ENCODE measurements at places on chromosomes 1 and 21.

DNA sequence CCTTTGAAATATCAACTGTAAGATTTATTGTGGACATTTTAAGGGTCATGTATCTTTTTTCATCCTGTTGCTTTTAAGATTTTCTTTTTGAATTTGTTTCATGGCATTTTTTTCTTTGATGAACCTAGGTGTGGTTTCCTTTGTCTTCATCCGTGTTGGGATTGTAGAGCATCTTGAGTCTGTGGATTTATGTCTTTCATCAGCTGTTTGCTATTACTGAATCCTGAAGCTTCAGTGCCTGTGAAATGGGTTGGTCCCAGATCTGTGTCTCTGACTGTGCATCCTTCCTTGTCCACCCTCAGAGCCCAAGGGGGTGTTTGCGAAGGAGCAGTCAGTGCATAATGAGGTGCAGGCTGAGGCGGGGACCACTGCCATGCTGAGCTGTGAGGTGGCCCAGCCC lies 37.3 kb downstream of the OBSCN start:
- no peak for DNase-seq

- DNase-seq, result no peak
Observed at GRCh38 chr1:221162352-221162751, 283.1 kb downstream of the HLX start.

DNA sequence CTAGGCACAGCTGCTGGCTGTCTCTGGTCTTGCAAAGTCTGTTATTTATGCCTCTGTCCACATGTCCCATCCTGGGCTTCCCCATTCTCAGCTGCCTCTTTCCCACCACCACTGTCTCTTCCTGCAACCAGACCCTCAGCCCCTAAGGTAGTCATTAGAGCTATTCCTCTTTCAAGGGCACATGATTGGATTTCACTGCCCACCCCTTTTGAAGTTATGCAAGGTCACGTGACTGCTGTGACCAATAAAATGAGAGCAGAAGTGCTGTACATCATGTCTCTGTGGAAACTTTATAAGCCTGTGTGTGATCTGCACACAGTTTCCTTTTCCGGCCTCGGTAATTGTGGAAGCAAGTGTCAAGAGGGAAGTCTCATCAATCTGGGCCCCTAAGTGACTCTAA lies 136.6 kb upstream of the HMGB4 start:
- DNase-seq, result no peak

DNA sequence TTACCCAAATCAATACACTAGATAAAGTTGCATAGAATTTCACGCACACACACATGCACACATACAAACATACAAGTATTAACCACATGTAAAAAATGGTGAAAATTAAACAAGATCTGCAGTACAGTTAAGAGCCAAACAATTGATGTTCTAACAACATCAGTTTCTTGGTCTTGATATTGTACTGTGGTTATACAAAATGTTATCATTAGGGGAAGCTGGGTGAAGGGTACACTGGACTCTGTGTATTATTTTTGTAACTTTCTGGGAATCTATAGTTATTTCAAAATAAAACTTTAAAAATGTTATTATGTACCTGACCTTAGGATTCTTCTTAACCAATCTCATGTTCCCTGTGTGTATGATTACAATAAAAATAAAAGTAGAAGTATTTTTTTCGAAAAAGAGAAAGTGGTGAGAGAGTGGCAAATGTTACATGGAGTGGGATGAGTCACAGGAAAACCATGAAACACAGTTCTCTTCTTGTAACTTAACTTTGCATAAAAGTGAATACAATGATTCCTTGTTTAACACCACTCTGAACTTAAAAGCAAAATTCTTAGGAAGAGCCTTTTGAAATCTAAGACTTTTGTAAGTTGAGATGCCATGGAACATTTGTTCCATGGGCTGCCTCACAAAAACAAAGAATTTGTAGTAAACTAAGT lies 101.6 kb upstream of the RUNX1 start:
- DNase-seq, result peak; percentile 47

GRCh38 chr1:165068741-165069140 lies 287.8 kb downstream of the LMX1A start:
- DNase-seq, result no peak

Measured in SW480 (cell line).